ENCODE measurements at places on chromosomes 11 and 22.
A peak's percentile ranks its signal among the peaks of the same experiment; 100 is the strongest.

DNA sequence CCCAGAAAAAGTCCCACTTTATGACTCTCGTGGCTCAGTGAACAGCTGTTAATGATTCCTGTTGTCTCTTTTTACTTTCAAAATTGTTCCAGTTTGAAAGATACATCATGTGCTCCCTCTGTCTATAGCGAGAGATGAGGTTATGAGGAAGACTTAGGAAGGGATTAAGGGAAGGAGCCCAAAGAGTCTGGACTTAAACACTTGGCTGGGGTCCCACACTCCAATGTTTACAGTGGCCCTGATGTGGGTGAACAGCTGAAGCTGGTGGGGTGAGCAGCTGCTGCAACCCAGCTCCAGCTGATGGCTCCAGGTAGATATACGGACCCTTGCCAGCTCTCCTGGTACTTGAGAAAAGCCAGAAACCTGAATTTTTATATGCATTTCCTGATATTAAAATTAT is 84.5 kb upstream of the PLET1 start:
- no peak for DNase-seq
- H3K36me3 ChIP-seq, result no peaks in the 10 kb centered on the region
- no peaks in the 10 kb centered on the region for H3K27me3 ChIP-seq
- no peaks in the 10 kb centered on the region for H3K4me1 ChIP-seq
- H3K27ac ChIP-seq, result no peak overlapping the region
- H3K4me3 ChIP-seq, result no peak overlapping the region

DNA sequence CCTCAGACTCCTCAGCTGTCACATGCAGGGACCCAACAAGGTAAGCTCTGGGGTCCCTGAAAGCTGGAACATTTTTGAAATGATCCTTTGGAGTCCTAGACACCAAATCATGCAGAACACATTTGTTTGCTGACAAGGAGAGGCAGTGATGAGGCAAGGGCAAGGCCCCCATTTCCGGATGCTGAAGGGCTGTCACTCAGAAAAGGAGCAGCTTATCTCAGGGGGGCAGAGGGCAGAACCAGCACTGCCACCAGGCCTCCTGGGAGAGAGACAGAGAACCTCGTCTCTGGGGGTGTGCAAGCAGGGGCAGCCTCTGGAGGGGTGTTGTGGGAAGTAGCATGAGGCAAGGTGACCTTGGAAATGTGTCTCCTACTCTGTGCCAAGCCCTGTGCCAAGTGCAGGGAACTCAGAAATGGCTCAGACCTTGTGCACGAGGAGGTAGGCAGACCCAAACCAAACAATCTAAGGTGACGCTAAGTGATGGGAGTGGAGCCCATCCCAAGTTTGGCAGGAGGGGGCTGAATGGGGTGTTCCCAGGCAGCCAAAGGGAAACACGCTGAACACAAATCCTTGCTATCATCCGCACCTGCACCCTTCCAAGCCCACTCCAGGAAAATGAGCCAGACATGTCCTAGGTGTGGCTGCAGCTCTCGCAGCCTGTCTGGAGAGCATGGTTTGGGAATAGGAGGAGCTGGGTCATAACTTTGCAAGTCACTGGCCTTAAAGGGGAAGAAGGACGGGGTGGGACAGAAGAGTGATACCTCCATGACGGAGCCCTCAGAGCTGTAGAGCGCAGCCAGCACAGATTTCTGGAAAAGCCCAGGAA is 94.2 kb downstream of the PDE2A start:
- H3K4me3 ChIP-seq, result no peak overlapping the region
- H3K27ac ChIP-seq, result no peak overlapping the region
- no peaks in the 10 kb centered on the region for H3K36me3 ChIP-seq
- peaks cover 8% of the 10 kb centered on the region for H3K27me3 ChIP-seq

- H3K27me3 ChIP-seq, result no peaks in the 10 kb centered on the region
- DNase-seq, result no peak
- peaks cover 53% of the 10 kb centered on the region for H3K4me1 ChIP-seq
- H3K27ac ChIP-seq, result peak overlapping the region; percentile 76
- peaks cover 12% of the 10 kb centered on the region for H3K36me3 ChIP-seq
These were observed 723 bp upstream of the CD82 start for GRCh38 chr11:44564670-44565210.

DNA sequence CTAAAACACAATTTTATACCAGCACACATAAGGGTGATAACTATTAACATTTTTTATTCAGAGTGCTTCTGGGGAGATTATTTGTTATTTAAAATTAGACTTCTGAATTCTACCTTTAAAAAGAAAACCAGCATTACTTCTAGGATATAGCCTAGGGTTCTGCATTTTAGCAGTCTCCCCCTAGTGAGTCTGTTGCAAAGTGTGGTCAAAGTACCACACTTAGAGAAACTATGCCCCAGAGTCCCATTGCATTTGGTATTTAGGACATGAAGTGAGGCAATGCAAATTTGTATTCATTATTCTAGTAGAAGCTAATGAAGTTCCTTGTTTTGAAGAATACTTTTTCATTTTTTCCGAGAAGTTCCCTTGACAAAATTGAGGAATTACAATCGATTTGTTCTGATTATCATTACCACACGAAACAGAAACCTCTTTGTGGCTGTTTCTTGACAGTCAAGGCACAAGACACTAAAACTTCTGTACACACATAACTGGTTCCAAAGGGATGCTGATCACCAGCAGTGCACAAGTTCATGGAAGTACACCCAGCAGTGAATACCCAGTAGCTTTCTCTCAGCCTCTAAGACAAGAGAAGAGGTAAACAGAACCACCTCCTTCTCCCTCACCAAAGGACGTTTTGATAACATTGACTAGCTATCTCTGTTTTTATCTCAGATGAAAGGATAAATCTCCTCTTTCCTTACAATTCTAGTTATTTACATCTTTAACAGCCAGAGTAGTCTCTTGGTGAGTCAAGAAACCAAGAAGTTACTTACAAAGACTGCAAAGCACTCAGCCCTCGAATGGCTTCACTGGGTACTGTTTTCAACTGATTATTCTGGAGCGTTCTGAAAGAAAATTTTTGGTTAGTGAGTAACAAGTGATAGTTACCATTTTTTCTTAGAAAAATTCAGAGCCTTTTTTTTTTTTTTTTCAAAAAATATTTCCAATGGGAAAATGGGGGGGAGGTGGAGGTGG is 27.6 kb upstream of the CCDC34 start:
- no peak overlapping the region for H3K27ac ChIP-seq
- H3K27me3 ChIP-seq, result peaks cover 10% of the 10 kb centered on the region
- no peak for DNase-seq
- H3K4me3 ChIP-seq, result no peak overlapping the region
- H3K36me3 ChIP-seq, result no peaks in the 10 kb centered on the region

- H3K4me3 ChIP-seq, result no peak overlapping the region
- H3K4me1 ChIP-seq, result peaks cover 13% of the 10 kb centered on the region
- H3K36me3 ChIP-seq, result no peaks in the 10 kb centered on the region
- DNase-seq, result no peak
- H3K27me3 ChIP-seq, result peaks cover 17% of the 10 kb centered on the region
These were observed 6.0 kb upstream of the PLA2G6 start for GRCh38 chr22:38187413-38188212.

DNA sequence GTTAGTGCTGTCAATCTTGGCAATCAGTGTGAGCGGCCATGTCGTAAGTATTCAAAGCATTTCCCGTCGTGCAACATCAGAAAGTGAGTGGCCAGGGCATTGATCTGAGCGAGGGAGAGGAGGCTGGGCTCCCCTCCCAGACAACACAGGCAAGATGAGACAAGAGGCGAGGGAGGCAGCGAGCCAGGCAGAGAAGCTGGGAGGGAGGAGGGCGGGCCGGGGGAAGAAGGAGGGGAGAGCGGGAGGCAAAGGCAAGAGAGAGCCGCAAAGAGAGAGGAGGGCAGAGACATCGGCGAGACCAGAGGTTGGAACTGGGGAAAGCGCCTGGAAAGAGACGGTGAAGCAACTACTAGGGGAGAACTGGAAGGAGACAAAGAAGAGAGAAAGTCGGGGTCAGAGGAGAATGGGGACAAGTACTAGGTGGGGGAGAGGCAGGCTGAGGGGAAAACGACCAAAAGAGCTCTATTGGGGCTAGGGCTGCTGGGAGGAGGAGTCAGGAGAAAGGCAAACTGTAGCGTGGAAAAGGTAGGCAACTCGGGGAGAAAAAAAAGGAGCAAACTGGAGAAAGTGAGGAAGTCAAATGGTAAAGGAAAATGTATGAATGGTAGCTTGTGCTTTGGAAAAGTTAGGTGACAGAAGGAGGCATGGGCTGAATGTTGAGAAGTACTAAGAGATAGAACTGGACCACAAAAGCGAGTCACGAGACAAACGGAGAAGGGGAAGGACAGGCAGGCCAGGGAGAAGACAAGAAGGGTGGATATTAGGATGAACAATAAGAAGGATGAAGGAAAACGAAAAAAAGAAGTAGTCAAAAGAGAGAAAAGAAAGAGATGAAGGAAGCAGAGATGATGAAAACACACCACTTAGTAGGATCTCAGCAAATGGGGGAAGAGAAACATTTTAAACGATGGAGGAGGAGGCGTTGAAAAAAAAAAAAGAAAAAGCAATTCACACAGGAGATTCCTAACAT is 130.5 kb upstream of the C11orf58 start:
- no peak for DNase-seq
- H3K36me3 ChIP-seq, result peaks cover 5% of the 10 kb centered on the region
- H3K27me3 ChIP-seq, result peaks cover 42% of the 10 kb centered on the region
- peaks cover 23% of the 10 kb centered on the region for H3K4me1 ChIP-seq

DNA sequence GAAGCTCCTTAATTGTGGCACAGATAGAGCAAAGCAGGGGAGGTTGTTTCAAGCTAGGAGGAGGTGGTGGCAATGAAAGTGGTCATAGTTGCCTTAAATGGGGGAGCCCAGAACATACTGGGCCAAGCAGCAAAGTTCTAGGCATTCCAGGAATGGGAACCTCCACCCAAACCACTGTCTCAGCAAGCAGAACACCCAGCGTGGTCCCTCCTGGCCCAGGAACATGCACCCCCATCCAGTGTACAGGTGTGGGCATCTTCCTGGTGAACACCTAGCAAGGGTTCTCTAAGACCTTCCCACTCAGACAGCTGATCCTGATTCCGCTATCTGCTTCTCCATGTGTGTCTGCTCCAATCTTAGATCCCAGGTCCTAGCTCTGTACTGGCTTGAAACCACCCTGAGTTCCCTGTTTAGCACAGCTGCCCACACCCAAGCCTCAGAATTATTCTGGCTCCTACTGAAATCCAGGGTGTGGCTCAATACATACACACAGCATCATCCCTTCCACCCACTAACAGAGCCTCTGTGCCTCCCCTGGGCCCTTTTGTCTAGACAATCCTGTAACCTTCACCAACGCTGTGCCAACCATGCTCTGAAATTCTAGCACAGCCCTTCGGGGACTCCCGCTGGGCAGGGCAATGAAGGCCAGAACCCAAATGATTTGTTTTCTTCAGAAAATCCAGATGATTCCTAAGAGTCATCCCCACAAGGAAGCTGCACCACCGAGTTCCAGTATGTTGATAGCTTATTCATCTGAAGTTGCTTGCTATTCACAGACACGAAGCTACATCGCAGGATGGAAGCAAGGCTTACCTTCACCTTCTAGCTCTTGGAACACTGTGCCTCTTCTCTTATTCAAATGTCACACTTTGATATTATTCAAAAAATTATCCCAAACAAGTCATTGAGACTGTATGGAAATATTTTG is 76.6 kb downstream of the ABTB2 start:
- no peaks in the 10 kb centered on the region for H3K36me3 ChIP-seq
- DNase-seq, result no peak
- no peaks in the 10 kb centered on the region for H3K4me1 ChIP-seq
- H3K27ac ChIP-seq, result no peak overlapping the region
- H3K4me3 ChIP-seq, result no peak overlapping the region

GRCh38 chr11:103070142-103070541 is 21.8 kb downstream of the DCUN1D5 start:
- peak overlapping the region; percentile 67 for H3K27ac ChIP-seq
- no peak for DNase-seq
- H3K4me3 ChIP-seq, result peak overlapping the region; percentile 14

- DNase-seq, result no peak
- no peaks in the 10 kb centered on the region for H3K27me3 ChIP-seq
- no peak overlapping the region for H3K27ac ChIP-seq
- no peaks in the 10 kb centered on the region for H3K4me1 ChIP-seq
- no peaks in the 10 kb centered on the region for H3K36me3 ChIP-seq
These were observed 70.9 kb upstream of the OR5AK2 start for GRCh38 chr11:56917708-56918400.

- no peaks in the 10 kb centered on the region for H3K27me3 ChIP-seq
- DNase-seq, result peak; percentile 85
- peaks cover 11% of the 10 kb centered on the region for H3K36me3 ChIP-seq
- H3K4me1 ChIP-seq, result peaks cover 30% of the 10 kb centered on the region
- H3K27ac ChIP-seq, result peak overlapping the region; percentile 82
These were observed 68.2 kb upstream of the EED start for GRCh38 chr11:86176165-86176884.

- no peak for DNase-seq
- no peak overlapping the region for H3K27ac ChIP-seq
- peaks cover 6% of the 10 kb centered on the region for H3K4me1 ChIP-seq
- no peaks in the 10 kb centered on the region for H3K36me3 ChIP-seq
- H3K4me3 ChIP-seq, result no peak overlapping the region
These were observed 18.9 kb upstream of the RFPL3 start for GRCh38 chr22:32338757-32339156.

DNA sequence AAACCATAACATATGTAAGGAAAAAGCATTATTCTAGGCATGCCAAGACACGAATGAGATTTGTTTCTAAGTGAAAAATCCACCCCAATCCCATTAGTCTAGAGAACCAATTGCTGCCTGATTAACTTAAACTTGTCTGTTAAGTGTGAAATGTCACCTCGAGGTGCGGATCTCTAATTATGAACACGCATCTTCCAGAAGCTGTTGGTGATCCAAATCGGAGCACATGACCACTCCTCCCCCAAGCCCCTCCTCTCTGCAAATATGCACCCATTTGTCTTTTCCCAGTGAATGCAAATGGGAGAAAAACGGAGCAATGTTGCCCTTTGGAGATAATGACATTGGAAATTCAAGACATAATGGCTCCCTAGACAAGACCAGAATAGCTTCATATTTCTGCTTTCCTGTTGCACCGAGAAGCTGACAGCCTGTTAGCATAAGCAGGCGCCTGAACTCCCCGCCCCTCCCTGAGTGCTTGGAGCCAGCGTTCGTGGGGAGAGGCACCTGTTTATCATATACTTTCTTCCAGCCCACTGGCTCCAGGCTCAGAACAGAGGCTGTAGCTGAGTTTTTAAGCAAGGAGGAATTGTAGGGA is 6.0 kb upstream of the FXYD6 start:
- H3K4me1 ChIP-seq, result peaks cover under 1% of the 10 kb centered on the region
- DNase-seq, result peak; percentile 31
- H3K4me3 ChIP-seq, result no peak overlapping the region

- no peak for DNase-seq
- no peaks in the 10 kb centered on the region for H3K4me1 ChIP-seq
- H3K27ac ChIP-seq, result no peak overlapping the region
- H3K27me3 ChIP-seq, result no peaks in the 10 kb centered on the region
- no peaks in the 10 kb centered on the region for H3K36me3 ChIP-seq
These were observed 566.8 kb upstream of the TENM4 start for GRCh38 chr11:80007616-80008015.

DNA sequence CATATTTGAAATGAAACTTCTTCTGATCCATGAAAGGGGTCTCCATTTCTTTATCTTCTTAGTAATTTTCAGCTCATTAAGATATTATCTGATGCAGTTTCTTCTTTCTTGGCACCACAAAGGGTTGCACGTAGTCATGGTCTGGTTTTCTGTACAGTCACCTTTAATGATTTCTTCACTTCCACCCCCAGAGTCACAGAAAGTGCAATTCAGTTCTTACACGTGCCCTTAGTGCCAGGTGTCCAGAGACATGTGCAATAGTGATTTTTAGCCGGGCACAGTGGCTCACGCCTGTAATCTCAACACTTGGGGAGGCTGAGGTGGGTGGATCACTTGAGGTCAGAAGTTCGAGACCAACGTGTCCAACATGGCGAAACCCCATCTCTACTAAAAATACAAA is 202.8 kb upstream of the MTNR1B start:
- H3K4me3 ChIP-seq, result no peak overlapping the region
- DNase-seq, result no peak
- H3K4me1 ChIP-seq, result no peaks in the 10 kb centered on the region
- peaks cover 2% of the 10 kb centered on the region for H3K27me3 ChIP-seq
